Small intestine (tissue), 16 donors: ENCODE measurements at places on chromosomes 3 and 15.

GRCh38 chr3:167318306-167318705 lies 61.8 kb downstream of the ZBBX start:
- DNase-seq: no peak

- DNase-seq: no peak
These were observed 20.2 kb upstream of the UTS2B start for GRCh38 chr3:191350396-191351090.

DNA sequence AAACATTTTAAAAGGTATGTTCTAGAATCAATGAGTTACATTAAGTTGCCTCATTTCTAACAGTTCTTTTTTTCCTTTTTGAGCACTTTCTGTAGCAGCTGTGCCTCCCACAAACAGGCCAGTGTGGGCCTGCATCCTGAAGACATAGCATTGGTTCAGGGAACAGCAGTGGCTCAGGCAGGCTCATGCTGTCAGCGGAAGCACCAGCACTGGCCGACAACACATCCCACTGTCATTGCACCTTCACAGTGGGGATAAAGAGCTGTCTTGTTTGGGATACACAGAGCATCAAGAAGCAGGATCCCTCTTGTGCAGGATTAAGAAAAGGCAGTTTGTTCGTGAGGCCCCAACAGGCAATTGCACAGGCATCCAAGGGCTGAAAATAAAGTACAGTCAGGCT lies 123.3 kb downstream of the MOBP start:
- DNase-seq: no peak

DNA sequence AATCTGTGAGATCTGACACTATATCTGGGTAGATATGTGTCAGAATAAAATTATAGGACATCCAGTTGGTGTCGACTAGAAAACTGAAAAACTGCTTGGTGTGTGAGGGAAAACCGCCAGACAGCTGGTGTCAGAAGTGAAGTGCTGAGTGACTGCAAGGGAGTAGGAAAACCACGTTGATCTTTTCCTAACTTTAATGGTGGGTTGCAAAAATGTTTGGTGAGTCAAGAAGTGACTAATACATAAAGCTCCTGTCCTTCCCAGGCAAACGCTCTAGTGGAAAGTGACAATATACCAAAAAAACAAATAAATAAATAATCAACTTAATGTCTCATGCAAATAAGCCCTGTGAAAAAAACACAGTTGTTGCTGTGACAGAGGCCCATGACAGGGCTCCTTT lies 7.3 kb upstream of the CD96 start:
- no peak for DNase-seq

- no peak for DNase-seq
These were observed 50.7 kb downstream of the MYLK start for GRCh38 chr3:123833398-123833785.

GRCh38 chr3:53225181-53225580 lies 30.6 kb downstream of the TKT start:
- DNase-seq: no peak

DNA sequence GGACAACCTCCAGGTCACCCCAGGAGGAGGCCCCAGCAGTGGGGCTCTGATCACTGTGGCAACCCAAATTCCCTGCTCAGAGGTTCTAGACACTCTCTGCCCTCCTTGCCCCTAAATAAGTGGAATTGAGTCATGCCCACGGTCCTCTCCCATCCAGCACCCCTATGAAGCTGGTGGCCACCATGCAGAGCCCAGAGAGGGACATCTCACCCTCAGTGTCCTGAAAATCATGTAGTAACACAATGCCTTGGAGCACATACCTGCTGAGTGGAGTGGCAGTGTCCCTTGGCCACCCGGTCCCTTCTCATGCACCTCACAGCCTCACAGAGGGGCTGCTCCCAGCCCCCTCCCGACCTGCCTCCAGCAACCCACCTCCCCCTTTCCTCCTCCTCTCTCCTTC lies 114.3 kb upstream of the MEF2A start:
- DNase-seq: no peak

DNA sequence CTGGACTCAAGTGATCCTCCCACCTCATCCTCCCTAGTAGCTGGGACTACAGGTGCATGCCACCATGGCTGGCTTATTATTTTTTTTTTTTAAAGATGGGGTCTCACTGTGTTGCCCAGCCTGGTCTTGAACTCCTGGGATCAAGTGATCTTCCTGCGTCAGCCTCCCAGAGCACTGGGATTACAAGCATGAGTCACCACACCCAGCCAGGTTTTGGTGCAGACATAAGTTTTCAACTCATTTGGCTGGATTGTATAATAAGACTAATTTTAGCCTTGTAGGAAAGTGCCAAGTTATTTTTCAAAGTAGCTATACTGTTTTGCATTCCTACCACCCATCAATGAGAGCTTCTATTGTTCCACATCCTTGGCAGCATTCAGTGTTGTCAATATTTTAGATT lies 32.1 kb downstream of the BUB1B start:
- DNase-seq: no peak

- no peak for DNase-seq
These were observed 185.3 kb upstream of the FEZF2 start for GRCh38 chr3:62558549-62559112.

GRCh38 chr3:126887686-126888085 lies 95.2 kb upstream of the PLXNA1 start:
- DNase-seq: no peak

GRCh38 chr3:39000008-39000450 lies 51.7 kb downstream of the SCN11A start:
- DNase-seq: peak; percentile 50

DNA sequence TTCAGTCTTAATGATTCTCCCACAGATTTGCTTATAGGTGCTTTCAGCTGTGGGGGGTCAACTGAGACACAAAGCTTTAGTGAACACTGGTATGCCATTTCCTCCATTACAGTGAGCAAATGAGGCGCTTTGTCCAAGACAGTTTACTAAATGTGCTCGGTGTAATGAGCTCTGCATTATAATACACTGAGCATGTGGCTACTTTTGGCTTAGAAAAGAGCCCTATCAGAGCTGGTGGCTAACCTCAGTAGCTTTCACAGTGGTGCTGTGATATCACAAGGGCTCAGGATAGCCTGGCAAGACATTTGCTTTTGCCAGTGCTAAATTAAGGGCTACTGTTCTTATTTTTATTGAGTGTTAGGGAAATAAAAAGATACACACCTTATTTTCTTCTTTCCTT lies 749.7 kb upstream of the ARPP21 start:
- no peak for DNase-seq

- no peak for DNase-seq
These were observed 22.8 kb downstream of the TTC14 start for GRCh38 chr3:180624714-180625113.

GRCh38 chr3:8519774-8520448 lies 18.3 kb downstream of the LMCD1 start:
- no peak for DNase-seq

- DNase-seq: no peak
These were observed 70.1 kb downstream of the PLXNA1 start for GRCh38 chr3:127053026-127053425.

DNA sequence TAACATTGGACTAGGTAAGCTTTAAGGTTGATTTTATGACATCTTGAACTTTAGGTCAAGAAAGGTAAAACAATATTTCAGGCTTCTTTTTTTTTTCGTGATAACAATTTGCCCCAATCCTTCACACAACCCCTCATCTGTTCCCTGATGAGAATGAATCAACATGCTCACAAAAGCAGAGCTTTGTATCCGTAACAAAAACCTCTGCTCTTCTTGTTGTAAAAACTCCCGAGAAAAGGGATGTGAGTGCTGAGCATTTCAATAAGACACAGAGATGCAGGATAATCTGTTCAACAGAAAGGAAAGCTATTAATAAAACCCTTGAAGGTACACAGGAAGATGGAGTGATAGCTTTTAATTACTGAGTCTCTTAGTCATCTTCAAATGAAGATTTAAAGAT lies 94.3 kb downstream of the RAD18 start:
- no peak for DNase-seq

GRCh38 chr15:65372787-65373067 lies 5.1 kb downstream of the IGDCC3 start:
- DNase-seq: no peak

DNA sequence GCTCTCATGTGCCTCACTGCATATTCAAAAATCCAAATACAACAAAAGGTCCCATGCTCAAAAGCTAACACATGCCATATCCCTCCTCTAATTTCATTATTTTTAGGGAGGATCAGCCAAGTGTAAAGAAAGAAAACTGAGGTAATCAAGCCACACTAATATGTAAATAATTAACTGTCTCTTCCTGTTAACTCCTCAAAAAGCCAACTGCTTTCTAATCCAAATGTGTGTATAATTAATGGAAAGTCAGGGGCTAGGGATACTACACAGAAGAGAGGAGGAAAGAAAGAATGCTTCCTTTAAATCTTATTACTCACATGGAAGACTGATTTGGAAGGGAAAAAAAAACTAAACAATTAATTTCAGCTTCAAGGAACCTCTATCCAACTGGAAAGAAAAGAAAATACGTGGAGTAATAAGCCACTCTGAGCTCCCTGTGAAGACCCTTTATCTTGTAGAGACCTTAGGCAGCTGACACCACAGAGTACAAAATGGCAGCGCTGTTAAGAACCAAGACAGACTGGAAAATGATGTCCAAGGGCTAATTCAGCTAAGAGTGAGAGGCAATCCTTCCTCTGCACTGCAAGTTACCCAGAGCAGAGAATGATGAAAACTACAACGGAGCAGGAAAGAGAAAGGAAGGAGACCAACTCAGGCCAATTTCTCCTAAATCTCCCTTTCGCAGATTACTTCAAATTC lies 56.8 kb downstream of the ZNF148 start:
- no peak for DNase-seq

GRCh38 chr15:69035205-69035917 lies 20.9 kb downstream of the NOX5 start:
- peak; percentile 60 for DNase-seq

DNA sequence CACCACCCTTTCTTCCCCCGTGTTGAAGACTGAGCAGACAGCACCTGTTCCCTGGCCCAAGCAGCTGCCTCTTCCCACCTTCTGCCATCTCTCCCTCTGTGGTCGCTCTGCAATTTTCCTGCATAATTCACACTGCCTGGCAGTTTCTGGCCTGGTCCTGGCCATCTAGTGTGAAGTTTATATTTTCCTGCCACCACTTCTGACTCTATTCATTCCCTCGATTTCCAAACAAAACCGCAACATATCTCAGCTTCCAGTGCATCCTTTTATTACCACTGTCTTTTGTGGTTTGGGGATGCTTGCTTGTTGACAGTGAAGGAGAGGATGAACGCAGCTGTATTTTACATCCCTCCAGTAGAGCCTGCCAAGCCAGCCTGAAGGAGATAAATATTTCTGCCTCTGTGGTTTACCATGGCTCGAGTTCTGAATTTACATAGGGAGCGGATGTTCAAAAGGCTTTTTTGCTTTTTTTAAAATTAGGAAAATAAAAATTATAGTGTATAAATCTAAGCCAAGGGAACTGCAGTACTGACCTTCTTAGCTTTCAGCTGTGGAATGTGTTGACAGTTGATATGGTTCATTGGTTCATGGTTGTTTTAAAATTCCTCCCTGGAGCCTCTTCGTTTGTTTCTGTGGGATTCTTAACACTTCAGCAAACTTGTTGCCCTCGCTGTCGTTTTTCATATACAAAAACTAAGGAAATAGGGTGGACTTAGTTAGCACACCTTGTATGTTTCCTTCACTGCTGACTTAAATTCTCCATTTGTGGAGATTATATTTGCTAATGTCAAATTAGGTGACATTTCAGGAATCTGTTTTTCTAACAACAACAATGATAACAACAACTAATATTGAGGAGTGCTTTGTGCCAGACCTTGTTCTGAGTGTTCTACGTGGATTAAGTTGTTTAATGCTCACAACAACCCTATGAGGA lies 250.5 kb downstream of the ADAMTSL3 start:
- peak; percentile 17 for DNase-seq

DNA sequence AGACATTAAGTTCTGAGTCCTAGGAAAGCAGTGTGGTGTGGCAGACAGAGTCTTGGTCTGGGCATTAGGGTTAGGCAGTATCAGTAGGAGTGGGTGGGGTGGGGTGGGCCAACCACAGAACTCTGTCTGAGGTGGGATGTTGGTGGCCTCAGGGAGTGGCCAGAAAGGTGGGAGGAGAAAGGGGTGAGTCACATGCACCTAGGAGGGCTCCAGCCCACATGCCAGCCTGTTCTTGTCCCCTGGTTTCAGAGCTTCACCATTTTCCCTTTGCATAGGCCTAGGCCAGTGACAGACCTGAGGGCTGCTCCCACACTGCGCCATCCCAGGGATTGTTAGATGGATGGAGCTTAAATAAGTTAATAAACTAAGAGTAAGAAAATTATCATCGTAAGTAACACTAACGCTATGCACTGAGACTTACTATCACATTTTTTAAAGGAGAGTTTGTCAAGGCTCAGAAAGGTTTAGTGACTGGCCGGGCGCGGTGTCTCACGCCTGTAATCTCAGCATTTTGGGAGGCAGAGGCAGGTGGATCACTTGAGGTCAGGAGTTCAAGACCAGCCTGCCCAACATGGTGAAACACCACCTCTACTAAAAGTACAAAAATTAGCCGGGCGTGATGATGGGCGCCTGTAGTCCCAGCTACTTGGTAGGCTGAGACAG lies 33.8 kb downstream of the DNASE1L3 start:
- DNase-seq: no peak

DNA sequence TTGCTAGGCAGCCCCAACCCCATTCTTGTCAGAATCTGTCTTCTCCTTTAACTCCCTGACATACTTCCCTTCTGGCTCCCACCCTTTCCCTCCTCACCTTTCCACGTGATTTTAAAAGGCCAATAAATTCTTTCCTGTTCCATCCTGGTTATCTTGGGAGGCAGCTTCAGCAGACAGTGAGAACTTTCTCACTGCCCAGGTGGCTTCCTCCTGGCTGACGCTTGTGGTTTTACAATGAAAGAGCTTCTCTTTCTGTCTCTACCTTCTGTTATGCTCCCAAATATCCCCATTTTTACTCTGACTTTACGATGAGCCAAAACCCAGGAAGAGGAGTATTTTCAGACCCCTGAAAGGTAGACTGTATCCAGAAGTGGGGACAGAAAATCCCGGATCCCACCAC lies 42.1 kb downstream of the GASK1A start:
- no peak for DNase-seq

DNA sequence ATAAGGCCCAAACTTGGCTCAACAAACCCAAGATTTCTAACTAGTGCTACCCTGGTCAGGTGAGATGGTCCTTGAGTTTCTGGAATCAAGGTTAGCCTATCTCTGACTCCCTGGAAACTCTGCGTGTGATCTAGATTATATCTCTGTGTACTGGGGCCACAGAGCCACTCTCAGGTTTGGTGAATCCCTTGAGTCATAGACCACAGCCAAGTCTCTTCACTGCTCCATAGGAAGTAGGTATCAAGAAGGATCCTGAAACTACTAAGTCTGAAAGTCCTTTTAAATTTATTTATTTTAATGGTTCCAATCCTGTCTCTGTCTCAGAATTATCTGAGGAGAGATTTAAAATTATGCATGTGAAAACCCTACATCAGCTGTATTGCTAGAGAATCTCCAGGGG lies 99.1 kb downstream of the TUSC7 start:
- DNase-seq: no peak
